HCT116 (cell line): ENCODE measurements at places on chromosomes 4 and X. TPM values are rescaled to one million over a fixed set of nuclear protein-coding genes. Genes with fewer than 3 reads are reported as not detected.
A peak's percentile ranks its signal among the peaks of the same experiment; 100 is the strongest.

GRCh38 chr4:118033148-118034052, 886 bp upstream of the NDST3 start:
- H3K36me3 ChIP-seq, result no peaks in the 10 kb centered on the region
- peaks cover 5% of the 10 kb centered on the region for H3K4me1 ChIP-seq
- H3K27ac ChIP-seq, result peak overlapping the region; percentile 56; the same call in 1 of the 2 replicates
- no peaks in the 10 kb centered on the region for H3K27me3 ChIP-seq
- peak; percentile 40 for DNase-seq

DNA sequence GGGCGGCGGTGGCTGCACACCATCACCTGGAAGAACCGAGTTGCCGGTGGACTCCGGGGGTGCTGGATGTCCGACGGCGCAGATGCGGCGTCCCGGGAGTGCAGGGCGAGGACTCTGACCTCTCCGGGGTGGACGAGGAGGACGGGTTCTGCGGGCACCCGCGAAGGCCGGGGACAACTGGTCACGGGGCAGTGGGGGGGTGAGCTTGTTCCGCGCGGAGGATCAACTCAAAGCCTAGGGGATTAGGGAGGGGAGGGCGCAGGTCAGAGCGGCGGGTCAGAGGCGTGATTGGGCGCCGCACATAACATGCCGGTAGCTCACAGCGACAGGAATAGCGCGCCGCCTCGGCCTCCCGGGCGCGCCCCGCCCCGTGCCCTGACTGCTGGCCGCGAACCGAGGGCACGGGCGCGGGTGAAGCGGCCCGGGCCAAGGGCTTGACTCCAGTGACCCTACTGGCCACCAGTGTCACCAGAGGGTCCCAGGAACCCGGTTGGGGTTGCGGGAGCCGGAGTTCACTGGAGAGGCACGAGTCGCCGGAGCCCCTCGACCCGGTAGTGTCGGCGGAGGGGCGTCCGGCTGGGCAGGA, at the start of gene KLHL34:
KLHL34 (minus strand) TSS at position 179 of the 586 bp plus-strand sequence. CDS start 542 bp downstream, outside the sequence.
- no peaks in the 10 kb centered on the region for H3K27me3 ChIP-seq
- no peak for DNase-seq
- H3K36me3 ChIP-seq, result no peaks in the 10 kb centered on the region
- H3K4me1 ChIP-seq, result no peaks in the 10 kb centered on the region
- H3K27ac ChIP-seq, result no peak within 1 kb of the TSS

DNA sequence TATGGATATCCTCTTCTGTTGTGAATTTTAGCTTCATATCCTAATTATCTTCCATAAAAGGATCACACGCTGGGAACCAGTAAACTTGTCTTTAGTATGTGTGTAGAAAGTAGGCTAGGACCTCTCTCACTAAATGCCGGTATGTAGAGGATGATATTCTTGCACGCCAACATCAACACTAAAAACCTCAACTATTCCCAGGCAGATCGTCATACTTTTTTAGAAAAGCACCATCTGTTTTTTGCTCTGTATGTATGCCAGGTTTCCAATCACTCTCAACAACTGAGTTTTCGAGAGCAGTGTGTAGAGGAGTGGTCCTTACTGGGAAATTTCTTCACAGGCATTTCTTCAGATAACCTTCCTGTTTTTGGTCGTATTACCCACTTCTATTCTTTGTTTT, 283.6 kb downstream of the GALNTL6 start:
- no peak overlapping the region for H3K27ac ChIP-seq
- no peaks in the 10 kb centered on the region for H3K36me3 ChIP-seq
- no peak overlapping the region for H3K4me3 ChIP-seq
- H3K4me1 ChIP-seq, result no peaks in the 10 kb centered on the region
- no peak for DNase-seq

The GPRASP2 gene
- 2.1 TPM for total RNA-seq

GRCh38 chrX:104430742-104431119, 135.3 kb upstream of the IL1RAPL2 start:
- H3K36me3 ChIP-seq, result no peaks in the 10 kb centered on the region
- H3K27ac ChIP-seq, result no peak overlapping the region
- no peak overlapping the region for H3K4me3 ChIP-seq
- DNase-seq, result no peak
- peaks cover 3% of the 10 kb centered on the region; the same call in 1 of the 2 replicates for H3K27me3 ChIP-seq
- no peaks in the 10 kb centered on the region for H3K4me1 ChIP-seq

- H3K4me1 ChIP-seq, result no peaks in the 10 kb centered on the region
- no peak overlapping the region for H3K27ac ChIP-seq
- H3K4me3 ChIP-seq, result no peak overlapping the region
- H3K36me3 ChIP-seq, result no peaks in the 10 kb centered on the region
- no peaks in the 10 kb centered on the region for H3K27me3 ChIP-seq
- DNase-seq, result no peak
Observed at GRCh38 chr4:61210186-61210939, 10.2 kb downstream of the ADGRL3 start.

DNA sequence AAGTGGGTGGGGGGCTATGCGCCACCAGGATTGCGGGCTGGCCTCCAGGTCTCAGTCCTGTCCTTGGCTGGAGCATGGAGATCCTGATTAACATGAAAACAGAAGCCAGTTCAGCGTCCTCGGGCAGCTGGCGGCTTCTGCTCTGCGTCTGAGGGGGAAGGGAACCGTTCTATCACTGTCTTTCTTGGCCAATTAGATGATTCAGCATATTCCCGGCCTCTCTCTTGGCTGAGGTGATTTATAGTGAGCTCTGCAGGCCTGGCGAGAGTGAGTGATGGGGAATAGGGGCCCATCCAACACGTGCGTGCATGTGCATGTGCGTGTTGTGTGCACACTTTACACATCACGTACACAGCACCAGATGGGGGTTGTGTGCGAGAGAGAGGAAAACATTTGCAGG, 145.8 kb upstream of the ATP6AP2 start:
- no peak overlapping the region for H3K27ac ChIP-seq
- no peaks in the 10 kb centered on the region for H3K36me3 ChIP-seq
- no peaks in the 10 kb centered on the region for H3K4me1 ChIP-seq
- H3K27me3 ChIP-seq, result no peaks in the 10 kb centered on the region
- no peak overlapping the region for H3K4me3 ChIP-seq
